ENCODE measurements at places on chromosomes 2 and 18. TPM values are rescaled to one million over a fixed set of nuclear protein-coding genes. Genes with fewer than 3 reads are reported as not detected.

Gene LYPD6
- total RNA-seq: 0.09 TPM

Gene C2orf66
- 0.14 TPM for total RNA-seq

Gene TUBB8B
- total RNA-seq: not detected

Gene NEB
- total RNA-seq: 0.20 TPM

Gene MLPH
- total RNA-seq: 327 TPM

Gene HAAO
- total RNA-seq: not detected

Gene AQP12A
- total RNA-seq: not detected

Gene APCDD1
- total RNA-seq: not detected

Gene KRTCAP3
- not detected for total RNA-seq

Gene XDH
- 1.1 TPM for total RNA-seq

Gene TMEM200C
- not detected for total RNA-seq

Gene CRYBA2
- not detected for total RNA-seq

Gene TUBB6
- total RNA-seq: 207 TPM

Gene GLI2
- total RNA-seq: 16.6 TPM

Gene PSMA8
- not detected for total RNA-seq

Gene TSGA10
- total RNA-seq: 2.0 TPM

Gene AFF3
- not detected for total RNA-seq

Gene NTSR2
- total RNA-seq: not detected

Data from A549 treated with Mapracorat at 1 μM for 4 hours (cell line).